Activated CD8-positive, alpha-beta T cell treated with anti-CD3 and anti-CD28 coated beads for 36 hours (primary cell): ENCODE measurements at places on chromosomes 11 and 22. TPM values are rescaled to one million over a fixed set of nuclear protein-coding genes. Genes with fewer than 3 reads are reported as not detected.

GRCh38 chr11:19557720-19558140 lies 154.9 kb upstream of the NAV2 start:
- no peak overlapping the region for H3K4me3 ChIP-seq
- no peak overlapping the region for H3K27ac ChIP-seq
- H3K36me3 ChIP-seq = no peaks in the 10 kb centered on the region
- H3K4me1 ChIP-seq = no peaks in the 10 kb centered on the region

GRCh38 chr11:21514316-21514715 lies 678.6 kb upstream of the ANO5 start:
- H3K27ac ChIP-seq = no peak overlapping the region
- H3K27me3 ChIP-seq = no peaks in the 10 kb centered on the region
- DNase-seq = no peak
- H3K4me1 ChIP-seq = no peaks in the 10 kb centered on the region
- H3K36me3 ChIP-seq = no peaks in the 10 kb centered on the region

- peak; percentile 34 for DNase-seq
- H3K4me1 ChIP-seq = peaks cover 13% of the 10 kb centered on the region
- no peak overlapping the region for H3K27ac ChIP-seq
Measured at GRCh38 chr11:6755303-6755952, 16.3 kb downstream of the OR2AG2 start.

- H3K27ac ChIP-seq = no peak overlapping the region
- no peak for DNase-seq
- H3K27me3 ChIP-seq = peaks cover 30% of the 10 kb centered on the region
- no peaks in the 10 kb centered on the region for H3K4me1 ChIP-seq
- no peak overlapping the region for H3K4me3 ChIP-seq
Measured at GRCh38 chr11:69915151-69915500, 95.9 kb upstream of the FGF3 start.

Gene TEX54
- total RNA-seq = not detected

Gene PLAAT5
- 0.16 TPM for total RNA-seq
